Stimulated activated CD4-positive, alpha-beta T cell treated with anti-CD3 and anti-CD28 coated beads, Interleukin-2, amount 100 ng/mL, for 48 hours (primary cell): ENCODE measurements at places on chromosomes 6 and 20.

- no peak for DNase-seq
Observed at GRCh38 chr6:83962582-83962981, 71.0 kb upstream of the MRAP2 start.

GRCh38 chr6:160167604-160168399, 46.2 kb downstream of the SLC22A1 start:
- DNase-seq, result no peak

- no peak for DNase-seq
Observed at GRCh38 chr6:43775535-43775885, 5.5 kb downstream of the VEGFA start.

GRCh38 chr6:23179994-23180393, 610.6 kb downstream of the HDGFL1 start:
- no peak for DNase-seq

GRCh38 chr6:209432-210103, 82.7 kb upstream of the DUSP22 start:
- peak; percentile 55 for DNase-seq

DNA sequence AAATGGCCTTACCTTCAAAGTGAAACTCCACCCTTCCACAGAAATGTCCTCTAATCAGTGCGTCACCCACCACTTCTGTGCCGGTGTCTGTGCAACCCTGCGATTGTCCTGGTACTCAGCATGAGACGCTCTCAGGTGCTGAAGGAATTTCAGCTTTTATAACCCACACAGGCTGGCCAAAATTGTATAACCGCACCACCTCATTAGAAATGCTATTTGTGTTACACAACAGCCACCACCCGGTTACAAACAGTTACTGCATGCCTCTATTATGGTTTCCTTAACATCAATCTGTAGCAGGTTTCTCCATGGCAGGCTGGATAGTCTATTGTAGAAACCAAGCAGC, 51.5 kb downstream of the SLC23A2 start:
- DNase-seq, result no peak
